ENCODE measurements at places on chromosomes 5 and 9.

DNA sequence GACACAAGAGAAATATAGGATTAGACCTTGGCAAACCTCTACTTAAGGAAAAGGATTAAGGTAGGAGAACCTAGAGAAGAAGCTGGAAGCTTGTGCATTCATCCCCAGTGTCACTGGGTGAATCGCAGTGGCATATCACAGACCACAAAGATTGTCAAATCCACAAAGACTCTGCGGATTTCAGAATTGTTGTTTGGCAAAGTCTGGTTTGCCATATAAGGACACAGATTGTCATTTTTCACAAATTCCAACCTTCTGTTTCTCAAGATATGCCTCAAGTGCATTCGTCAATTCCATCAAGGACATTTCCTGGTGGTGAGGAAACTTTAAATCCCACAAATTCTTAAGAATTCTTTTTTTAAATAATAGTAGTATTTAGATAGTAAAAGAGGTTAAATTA lies 395.1 kb upstream of the PAPPA start:
- no peak for DNase-seq

- DNase-seq, result no peak
Measured at GRCh38 chr5:154176181-154176580, 14.4 kb upstream of the GALNT10 start.

DNA sequence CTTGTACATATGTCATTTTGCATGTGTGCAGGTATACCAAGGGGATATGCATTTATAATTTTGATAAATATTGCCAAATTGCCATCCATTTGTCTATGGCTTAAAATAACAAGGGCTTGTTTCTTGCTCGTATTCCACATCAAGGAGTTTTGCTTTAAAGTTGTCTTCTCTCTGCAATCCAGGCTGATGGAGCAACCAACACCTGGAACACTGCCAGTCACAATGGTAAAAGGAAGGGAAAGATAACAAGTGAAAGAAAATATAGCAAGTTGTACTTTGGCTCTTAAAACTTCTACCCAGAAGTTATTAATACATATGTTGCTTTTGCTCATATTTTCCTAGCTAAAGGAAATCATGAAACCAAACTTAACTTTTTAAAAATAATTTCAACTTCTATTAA lies 156.9 kb downstream of the UNC13B start:
- DNase-seq, result no peak

- DNase-seq, result peak; percentile 8
Measured at GRCh38 chr9:112925058-112925641, 34.5 kb upstream of the SLC46A2 start.

GRCh38 chr5:17058438-17058837 lies 122.3 kb upstream of the MYO10 start:
- DNase-seq, result no peak

- no peak for DNase-seq
Measured at GRCh38 chr9:111458139-111459009, 25.8 kb downstream of the ECPAS start.

DNA sequence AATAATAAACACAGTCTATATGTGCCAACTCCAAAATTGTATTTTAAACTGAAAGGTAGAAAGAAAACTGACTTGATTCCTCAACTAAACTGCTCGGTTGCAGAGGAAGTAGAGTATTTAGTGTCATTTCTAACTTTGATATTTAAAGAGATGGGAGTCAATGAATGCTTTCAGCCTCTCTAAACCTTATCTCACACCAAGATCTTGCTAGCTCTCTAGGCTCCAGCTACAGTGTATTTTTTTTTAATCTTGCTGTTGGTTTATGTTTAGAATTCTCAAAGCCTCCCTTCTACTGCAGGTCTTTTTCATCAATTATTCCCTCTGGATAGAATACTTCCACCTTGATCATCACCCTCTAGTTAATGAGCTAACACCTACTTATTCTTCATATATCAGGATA lies 419.4 kb upstream of the ZNF462 start:
- DNase-seq, result no peak

DNA sequence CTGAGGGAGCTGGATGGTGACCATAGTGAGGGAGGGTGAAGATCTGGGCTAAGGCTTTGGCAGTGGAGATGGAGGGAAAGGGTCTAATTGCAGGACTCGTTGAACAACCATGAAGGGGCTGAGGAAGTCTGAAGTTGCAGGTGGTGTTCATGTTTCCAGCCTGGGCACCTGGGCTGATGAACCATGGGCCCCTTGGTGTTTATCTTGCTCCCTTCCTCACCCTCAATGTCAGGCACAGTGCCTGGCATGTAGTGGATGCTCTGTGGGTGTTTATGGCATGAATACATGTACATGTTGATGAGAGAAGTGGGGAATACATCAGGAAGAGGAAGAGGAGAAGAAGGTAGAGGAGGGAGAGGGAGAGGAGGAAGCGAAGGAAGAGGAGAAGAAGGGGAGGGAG lies 31.3 kb upstream of the COL15A1 start:
- DNase-seq, result no peak

- no peak for DNase-seq
Measured at GRCh38 chr9:109556061-109556460, 58.0 kb upstream of the PTPN3 start.

DNA sequence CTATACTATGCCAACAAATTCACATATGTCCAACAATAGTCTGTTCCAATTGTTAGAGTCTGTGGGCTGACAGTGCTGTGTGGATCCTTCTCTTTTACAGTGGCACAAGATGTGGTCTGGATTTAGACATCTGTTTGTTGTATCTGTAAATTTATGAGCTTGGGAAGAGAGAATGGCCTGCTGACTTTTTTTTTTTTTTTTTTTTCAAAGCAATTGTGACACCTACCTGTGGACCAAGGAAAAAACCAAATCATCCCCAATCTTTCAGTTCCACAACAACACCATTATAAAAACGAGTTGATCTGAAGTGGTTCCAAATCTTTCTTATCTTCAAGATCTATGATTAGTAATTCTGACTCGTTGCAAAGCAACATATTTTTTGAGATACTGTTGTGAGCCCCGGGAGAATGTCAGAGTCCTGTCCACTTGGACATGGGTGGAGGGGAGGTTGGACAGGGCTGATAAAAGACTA lies 4.9 kb downstream of the IRX2 start:
- peak; percentile 24 for DNase-seq

DNA sequence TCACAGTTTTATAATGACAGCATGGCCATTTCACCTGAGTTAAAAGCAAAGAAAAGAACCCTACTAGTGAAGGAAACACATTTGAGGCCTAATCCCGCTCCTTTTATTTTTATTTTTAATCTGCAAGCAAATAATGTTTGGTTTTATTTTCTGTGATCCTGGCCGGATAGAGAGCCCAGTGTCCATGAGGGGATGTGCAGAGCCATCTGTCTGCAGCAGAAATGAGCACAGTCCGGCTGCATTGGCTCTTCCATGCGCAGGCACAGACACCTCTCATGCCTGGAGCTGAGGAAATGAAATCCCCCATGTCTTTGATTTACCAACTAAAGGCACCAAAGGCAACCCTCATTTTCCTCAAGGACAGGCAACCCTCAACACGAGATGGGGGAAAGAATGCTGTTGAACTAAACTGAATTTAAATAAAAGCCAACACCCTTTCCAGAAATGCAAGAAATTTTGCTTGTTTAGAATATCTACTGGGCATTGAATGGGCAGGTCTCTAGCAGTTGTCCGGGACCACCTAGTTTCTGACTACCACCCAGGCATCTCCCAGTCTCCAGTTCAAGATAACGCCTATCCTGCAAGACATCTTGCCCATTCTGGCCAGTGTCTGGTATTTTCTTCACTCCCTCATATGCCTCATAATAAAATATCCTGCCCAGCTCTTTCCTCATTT lies 47.9 kb upstream of the SEMA6A start:
- DNase-seq, result no peak

DNA sequence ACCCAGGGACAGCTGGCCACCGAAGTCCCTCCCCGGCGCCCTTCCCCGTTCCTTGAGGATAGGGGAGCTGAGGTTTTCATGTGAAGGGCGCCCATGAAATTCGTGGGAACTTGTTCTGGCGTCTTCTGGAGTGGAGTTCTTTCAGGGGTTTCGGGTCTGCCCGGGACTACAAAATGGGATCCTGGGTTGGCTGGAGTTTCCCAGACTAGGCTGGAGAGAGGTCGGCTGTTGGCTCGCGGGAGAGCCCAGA lies 3.6 kb upstream of the RGMB start:
- no peak for DNase-seq

GRCh38 chr9:135468854-135469521 lies 10.6 kb upstream of the PPP1R26 start:
- no peak for DNase-seq

- no peak for DNase-seq
Measured at GRCh38 chr5:99900302-99900852, 634.8 kb upstream of the FAM174A start.

- DNase-seq, result no peak
Measured at GRCh38 chr9:17380126-17380861, 198.6 kb upstream of the SH3GL2 start.

GRCh38 chr9:20640331-20641187 lies 18.3 kb upstream of the MLLT3 start:
- peak; percentile 82 for DNase-seq

GRCh38 chr5:84086511-84086910 lies 298.2 kb downstream of the EDIL3 start:
- no peak for DNase-seq

GRCh38 chr5:139974661-139975060 lies 68.4 kb downstream of the NRG2 start:
- no peak for DNase-seq

- no peak for DNase-seq
Measured at GRCh38 chr5:130978475-130978874, 186.6 kb downstream of the HINT1 start.

DNA sequence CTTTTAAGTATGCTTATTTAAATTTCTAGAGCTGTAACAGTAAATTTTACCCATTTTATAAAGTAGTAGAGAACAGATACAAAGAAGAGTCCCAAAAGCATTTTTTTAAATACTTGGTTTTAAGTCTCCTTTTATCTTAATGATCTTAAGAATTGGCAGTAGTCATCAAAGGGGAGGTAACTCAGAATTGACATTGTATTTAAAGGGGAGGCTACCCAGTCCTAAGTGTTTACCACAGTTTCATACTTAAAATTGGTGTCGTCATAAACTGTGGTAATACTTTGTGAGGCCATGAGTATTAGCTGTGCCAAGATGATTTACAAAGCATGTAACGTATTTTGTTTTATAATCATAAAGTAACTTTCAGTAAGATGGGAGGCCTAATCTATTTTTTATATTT lies 14.8 kb downstream of the SLC25A46 start:
- DNase-seq, result no peak

DNA sequence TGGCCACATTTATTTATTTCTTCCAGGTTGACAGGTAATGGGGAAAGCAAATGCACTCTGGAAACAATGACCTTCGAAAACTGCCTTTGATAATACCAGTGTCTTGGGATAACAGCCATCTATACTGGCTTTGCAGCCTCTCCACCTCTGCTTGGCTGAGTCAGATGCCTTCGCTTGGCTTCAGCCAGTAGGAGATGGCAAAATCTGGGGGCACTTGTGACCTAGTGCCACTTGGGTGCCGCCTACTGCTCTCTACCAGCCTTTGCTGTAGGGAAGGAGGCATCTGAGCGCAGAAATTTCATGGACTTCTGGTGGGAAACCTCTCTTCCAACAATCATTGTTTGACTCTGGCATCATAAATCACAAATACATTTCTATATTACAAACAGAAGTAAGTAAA lies 21.8 kb downstream of the FYB1 start:
- no peak for DNase-seq

DNA sequence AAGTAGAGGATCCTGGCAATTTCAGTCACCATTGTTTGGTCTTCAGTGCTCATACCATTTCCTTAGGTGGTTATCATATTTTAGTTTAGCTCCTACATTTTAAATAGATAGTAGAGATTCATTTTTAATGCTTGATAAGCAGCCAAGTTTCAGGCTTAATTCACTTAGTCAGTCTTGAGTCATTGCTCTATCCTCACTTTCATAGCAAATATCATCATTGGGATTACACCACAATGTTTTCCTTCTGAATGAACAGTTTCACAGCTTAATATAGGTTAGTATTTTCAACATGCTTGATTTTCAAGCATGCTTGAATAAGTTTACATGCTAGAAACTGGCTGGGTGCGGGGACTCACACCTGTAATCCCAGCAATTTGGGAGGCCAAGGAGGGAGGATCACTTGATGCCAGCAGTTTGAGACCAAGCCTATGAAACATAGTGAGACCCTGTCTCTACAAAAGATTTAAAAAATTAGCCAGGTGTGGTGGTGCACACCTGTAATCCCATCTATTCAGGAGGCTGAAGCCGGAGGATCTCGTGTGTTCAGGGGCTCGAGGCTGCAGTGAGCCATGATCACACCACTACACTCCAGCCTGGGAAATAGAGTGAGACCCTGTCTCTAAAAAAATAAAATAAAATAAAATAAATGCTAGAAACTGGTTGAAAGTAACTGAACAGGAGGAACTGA lies 339.9 kb downstream of the ADGRV1 start:
- DNase-seq, result no peak

DNA sequence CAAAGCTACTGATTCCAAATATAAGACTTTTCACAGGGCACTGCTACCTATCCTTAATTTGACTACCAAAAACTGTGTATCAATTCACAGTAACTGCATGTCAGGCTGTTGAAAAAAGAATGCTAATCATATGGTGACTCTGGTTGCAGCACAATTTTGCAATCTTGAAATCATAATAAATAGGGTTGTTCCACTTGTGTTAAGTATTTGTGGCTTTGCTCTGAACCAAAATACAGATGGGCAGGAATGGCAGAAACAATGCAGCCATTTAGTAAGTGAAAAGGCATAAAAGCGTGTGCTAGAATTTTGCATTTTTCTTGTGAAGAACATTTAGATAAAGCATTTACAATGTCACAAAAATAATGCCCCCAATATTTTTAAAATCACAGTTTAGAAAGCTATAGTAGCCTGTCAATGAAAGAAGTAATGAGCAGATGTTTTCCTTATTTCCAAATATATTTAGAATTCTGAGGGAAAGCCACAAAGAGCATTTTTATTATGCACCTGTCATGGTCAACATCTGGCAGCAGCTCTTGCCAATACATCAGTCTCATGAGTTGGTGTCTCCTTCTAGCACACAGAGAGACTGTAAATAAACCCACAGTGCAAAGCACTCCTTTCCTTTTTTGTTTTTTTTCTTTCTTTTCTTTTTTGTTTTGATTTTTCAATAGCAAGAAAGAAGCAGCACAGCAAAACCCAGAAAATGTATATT lies 54.8 kb upstream of the PAM start:
- DNase-seq, result no peak

GRCh38 chr9:125635888-125636287 lies 71.1 kb downstream of the MAPKAP1 start:
- no peak for DNase-seq

DNA sequence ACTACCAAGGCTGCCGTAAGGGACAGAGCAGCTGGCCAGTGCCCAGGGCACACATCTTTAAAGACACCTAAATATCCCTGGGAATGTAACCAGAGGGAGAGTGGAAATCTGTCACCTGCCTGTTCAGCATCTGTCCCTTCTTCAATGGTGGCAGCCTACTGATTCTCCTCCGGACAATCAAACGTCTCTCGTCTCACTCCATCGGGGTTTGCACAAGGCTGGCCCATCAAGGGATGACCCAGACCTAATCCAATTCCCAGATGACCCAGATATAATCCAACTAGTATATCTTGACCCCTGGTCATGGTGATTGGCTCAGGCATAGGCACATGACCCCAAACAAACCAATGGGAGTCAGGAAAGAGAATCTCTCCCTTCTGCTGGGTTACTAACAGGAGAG lies 93.5 kb downstream of the HRH2 start:
- DNase-seq, result no peak
